ENCODE measurements at places on chromosomes 5 and 9. TPM values are rescaled to one million over a fixed set of nuclear protein-coding genes. Genes with fewer than 3 reads are reported as not detected.

Gene ADGRD2
- total RNA-seq = not detected

Gene IRGM
- total RNA-seq = not detected

Gene GRM6
- total RNA-seq = not detected

Gene CCL27
- not detected for total RNA-seq

Gene MUSK
- 0.05 TPM for total RNA-seq

Gene RFESD
- total RNA-seq = 0.81 TPM

Gene PCAT7
- not detected for total RNA-seq

Gene LIX1
- total RNA-seq = not detected

Gene COL5A1
- 650 TPM for total RNA-seq

Gene LCN15
- total RNA-seq = not detected

Gene DMRT2
- total RNA-seq = not detected

Gene CLINT1
- 50.2 TPM for total RNA-seq

Gene NTNG2
- total RNA-seq = 2.1 TPM

Gene ANAPC2
- total RNA-seq = 10.9 TPM

Gene PCDHB2
- 1.9 TPM for total RNA-seq

Gene EQTN
- total RNA-seq = not detected

Gene TMEM174
- total RNA-seq = not detected

Gene STC2
- 161 TPM for total RNA-seq

Gene CRHBP
- total RNA-seq = 0.69 TPM

Gene RNF180
- 1.9 TPM for total RNA-seq

Gene QRFP
- total RNA-seq = not detected

Gene FAM153A
- not detected for total RNA-seq

Gene NR4A3
- total RNA-seq = 0.12 TPM

Gene OLFML2A
- 1.6 TPM for total RNA-seq

Gene PTPA
- total RNA-seq = 59.8 TPM

Gene FSD1L
- total RNA-seq = 1.2 TPM

Gene LCN1
- total RNA-seq = not detected

Gene ZNF883
- 1.8 TPM for total RNA-seq

Gene PCDHGB4
- total RNA-seq = 14.6 TPM

Gene CNTFR
- total RNA-seq = 0.56 TPM

Gene HEMGN
- total RNA-seq = not detected

Gene IFNA2
- not detected for total RNA-seq

Gene ATG12
- 31.8 TPM for total RNA-seq

Gene DNAJB5
- total RNA-seq = 10.0 TPM

Gene PCDHGA10
- 8.7 TPM for total RNA-seq

Gene ADCY2
- total RNA-seq = not detected

Gene TMEM252
- not detected for total RNA-seq

Gene IFNA10
- total RNA-seq = not detected

Gene OCLN
- total RNA-seq = 0.64 TPM

Gene IL7R
- total RNA-seq = 0.06 TPM

Gene TAF11L5
- total RNA-seq = not detected

Gene PAM
- 248 TPM for total RNA-seq

Gene DEPDC1B
- 0.94 TPM for total RNA-seq

Gene CMBL
- 24.8 TPM for total RNA-seq

Gene TAF1L
- not detected for total RNA-seq

Gene CCL19
- not detected for total RNA-seq

All from cardiac ventricle fibroblast (primary cell).